Spinal cord (tissue), 10 donors: ENCODE measurements at places on chromosomes 5 and 9. TPM values are rescaled to one million over a fixed set of nuclear protein-coding genes. Genes with fewer than 3 reads are reported as not detected.

RANBP6 gene
- 41.1 TPM for polyA plus RNA-seq

ADAMTS2 gene
- polyA plus RNA-seq: 13.6 TPM

TSSK1B gene
- not detected for polyA plus RNA-seq

GHR gene
- 9.9 TPM for polyA plus RNA-seq

NHP2 gene
- 155 TPM for polyA plus RNA-seq

SKP2 gene
- 25.0 TPM for polyA plus RNA-seq

SOX30 gene
- polyA plus RNA-seq: 0.43 TPM

OR1Q1 gene
- polyA plus RNA-seq: not detected

PCDHGC5 gene
- 6.5 TPM for polyA plus RNA-seq

PCDHGA7 gene
- polyA plus RNA-seq: 6.7 TPM

TYRP1 gene
- 1.2 TPM for polyA plus RNA-seq

CTSV gene
- polyA plus RNA-seq: 3.2 TPM

SPATA31E1 gene
- not detected for polyA plus RNA-seq

HINT2 gene
- polyA plus RNA-seq: 39.4 TPM

TIGD6 gene
- polyA plus RNA-seq: 5.5 TPM

RARS1 gene
- 52.6 TPM for polyA plus RNA-seq

PCDHGA9 gene
- polyA plus RNA-seq: 21.4 TPM

NPR2 gene
- 36.9 TPM for polyA plus RNA-seq

IFNK gene
- polyA plus RNA-seq: not detected

CDH9 gene
- polyA plus RNA-seq: 5.7 TPM

GPR107 gene
- 46.6 TPM for polyA plus RNA-seq

PCDHA9 gene
- polyA plus RNA-seq: 3.5 TPM

GRM6 gene
- 1.1 TPM for polyA plus RNA-seq

SLC35D2 gene
- polyA plus RNA-seq: 11.1 TPM

LCN10 gene
- not detected for polyA plus RNA-seq

NDOR1 gene
- polyA plus RNA-seq: 18.5 TPM

LCN9 gene
- polyA plus RNA-seq: not detected

GRIA1 gene
- 48.3 TPM for polyA plus RNA-seq

C5orf58 gene
- 1.8 TPM for polyA plus RNA-seq

CCDC192 gene
- 1.6 TPM for polyA plus RNA-seq

FYB1 gene
- 6.0 TPM for polyA plus RNA-seq

MYO10 gene
- 77.7 TPM for polyA plus RNA-seq

TLE1 gene
- 69.9 TPM for polyA plus RNA-seq

CBY3 gene
- 2.6 TPM for polyA plus RNA-seq

ADAMTS13 gene
- 13.4 TPM for polyA plus RNA-seq

FBP2 gene
- polyA plus RNA-seq: not detected

MYMK gene
- polyA plus RNA-seq: 0.26 TPM

WWC1 gene
- polyA plus RNA-seq: 38.7 TPM

NUTM2F gene
- polyA plus RNA-seq: not detected

PPP2R2B gene
- polyA plus RNA-seq: 211 TPM

PCDHA1 gene
- 9.7 TPM for polyA plus RNA-seq

BICD2 gene
- 38.0 TPM for polyA plus RNA-seq

LURAP1L gene
- 14.3 TPM for polyA plus RNA-seq
